ENCODE measurements at places on chromosomes 12 and 14.

DNA sequence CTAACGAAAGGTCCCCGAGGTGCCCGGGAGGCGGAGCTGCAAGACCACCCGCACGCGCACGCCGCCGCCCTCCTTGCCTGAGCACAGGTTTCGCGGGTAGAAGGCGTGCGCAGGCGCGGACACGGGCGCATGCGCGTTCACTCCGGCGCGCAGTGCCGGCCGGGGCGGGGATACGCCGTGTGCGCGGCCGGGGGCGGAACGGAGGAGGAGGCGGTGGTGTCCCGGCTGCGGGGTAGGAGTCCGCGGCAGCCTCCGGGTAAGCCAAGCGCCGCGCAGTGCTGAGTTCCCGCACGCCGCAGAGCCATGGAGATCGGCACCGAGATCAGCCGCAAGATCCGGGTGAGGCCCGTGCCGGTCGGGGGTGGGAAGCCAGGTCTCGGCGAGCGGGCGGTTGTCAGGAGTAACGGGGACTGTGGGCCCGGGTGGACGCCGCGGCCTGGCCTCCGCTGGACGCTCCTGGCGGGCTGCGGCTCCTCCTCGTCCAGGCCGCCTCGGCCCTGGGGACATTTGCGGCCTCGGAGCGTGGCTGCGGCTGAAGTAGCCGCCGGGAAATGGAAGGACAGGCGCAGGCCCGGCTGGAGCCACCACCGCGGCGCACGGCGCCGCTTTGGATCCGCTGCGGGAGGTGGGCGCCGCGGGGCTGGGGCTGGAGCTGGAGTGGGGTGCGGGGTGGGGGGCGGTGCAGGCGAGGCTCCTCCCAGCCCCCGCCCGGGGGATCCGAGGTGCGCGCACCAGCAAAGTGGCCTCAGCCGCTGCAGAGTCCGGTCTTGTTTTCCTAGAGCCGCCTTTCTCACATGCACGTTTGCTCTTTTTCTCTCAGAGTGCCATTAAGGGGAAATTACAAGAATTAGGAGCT, at the start of gene ZC3H14:
ZC3H14 (plus strand) TSS at position 207 of the 856 bp plus-strand sequence; CDS start at position 304, 97 bp downstream.
- peak; percentile 84 for DNase-seq

DNA sequence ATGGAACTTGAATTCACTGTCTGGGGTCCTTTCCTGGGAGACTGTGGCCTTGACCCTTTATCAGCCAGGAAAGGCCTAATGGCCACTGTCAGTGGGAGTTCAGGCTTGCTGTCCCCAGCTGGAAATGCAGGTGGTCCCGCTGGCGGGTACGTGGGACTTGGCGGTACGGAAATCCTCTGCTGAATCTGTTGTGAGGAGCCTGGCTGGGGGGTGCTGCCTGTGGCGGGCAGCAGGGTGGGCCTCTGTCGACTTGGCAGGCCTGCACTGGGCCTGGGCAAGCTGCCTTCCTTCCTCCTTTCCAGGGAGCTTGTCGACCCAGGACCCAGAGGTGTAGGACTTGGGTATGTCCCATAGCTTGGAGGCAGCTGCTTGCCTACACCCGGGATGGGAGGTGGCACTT, 26.3 kb downstream of the ZFYVE21 start:
- no peak for DNase-seq

DNA sequence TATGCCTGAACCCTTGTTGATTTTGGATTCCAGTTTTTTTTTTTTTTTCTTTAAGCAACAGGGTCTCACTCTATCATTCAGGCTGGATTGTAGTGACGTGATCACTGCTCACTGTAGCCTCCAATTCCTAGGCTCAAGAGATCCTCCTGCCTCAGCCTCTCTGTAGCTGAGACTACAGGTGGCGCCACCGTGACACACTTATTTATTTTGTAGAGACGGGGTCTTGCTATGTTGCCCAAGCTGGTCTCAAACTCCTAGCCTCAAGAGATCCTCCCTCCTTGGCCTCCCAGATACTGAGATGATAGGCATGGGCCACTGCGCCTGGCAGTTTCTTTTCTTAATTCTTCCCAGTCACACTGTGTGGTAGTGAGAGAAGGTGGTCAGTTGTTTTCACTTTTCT, 25.2 kb downstream of the ACADS start:
- DNase-seq, result no peak

DNA sequence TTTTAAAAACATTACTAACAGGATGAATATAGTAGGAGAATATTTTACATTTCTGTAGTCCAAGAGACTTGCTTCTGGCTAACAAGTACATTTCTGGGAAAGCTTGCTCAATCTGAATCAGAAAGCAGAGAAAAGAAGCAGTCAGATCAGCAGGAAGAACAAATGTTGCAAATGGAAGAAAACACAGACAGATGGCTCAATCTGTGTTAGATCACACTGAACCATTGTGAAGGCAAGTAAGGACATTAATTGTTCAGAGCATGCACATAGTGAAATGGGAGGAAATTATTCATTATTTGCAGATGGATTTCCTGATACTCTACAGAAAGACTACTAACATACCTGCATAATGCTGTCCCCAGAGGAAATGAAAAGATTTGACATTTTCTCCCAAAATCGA, 65.2 kb upstream of the CNOT2 start:
- peak; percentile 99 for DNase-seq

GRCh38 chr14:46381674-46382073, 269.9 kb downstream of the RPL10L start:
- no peak for DNase-seq
